ENCODE measurements at places on chromosomes 12 and 14.

GRCh38 chr14:82872494-82872893 is 1338.8 kb upstream of the SEL1L start:
- DNase-seq, result no peak

GRCh38 chr14:104361921-104362681 is 217.5 kb upstream of the C14orf180 start:
- DNase-seq, result no peak

DNA sequence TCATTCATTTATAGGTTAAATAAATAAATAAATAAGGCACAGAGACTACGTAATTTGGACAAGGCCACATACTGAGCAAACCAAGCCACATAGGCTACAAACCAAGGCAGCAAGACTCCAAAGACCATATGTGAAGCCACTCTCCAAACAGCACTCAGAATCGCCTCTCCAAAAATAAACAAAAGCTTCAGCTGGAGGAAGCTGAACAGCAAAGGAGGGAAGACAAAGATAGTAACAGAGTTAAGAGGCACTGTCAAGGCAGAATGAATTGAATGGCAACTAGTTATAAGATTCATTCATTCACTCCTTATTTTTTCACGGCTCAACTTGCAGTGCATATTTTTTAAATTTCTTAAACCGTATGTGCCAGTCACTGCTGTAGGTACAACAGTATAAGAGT is 200.5 kb upstream of the GRIP1 start:
- peak; percentile 57 for DNase-seq

GRCh38 chr12:124057691-124058090 is 84.7 kb downstream of the ZNF664 start:
- no peak for DNase-seq

GRCh38 chr14:89678768-89679167 is 261.7 kb upstream of the FOXN3 start:
- no peak for DNase-seq

DNA sequence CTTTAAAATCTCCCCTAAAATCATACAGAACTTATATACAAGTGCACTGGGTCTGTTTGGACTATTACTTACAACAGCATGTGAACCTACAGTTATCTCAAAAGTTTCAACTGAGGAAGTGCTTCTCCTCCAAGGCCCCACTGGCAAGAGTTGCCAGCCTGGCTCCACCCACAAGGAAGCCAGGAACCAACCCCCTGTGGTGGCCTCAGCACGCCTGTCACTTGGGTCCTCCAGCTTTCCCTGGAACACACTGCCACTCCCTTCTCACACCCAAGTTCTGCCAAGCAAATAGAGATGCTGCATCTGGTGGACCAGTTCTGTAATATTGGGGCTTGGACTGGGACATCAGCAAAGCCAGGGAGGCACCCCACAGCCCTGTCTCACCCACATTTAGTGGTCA is 115.4 kb downstream of the GCH1 start:
- DNase-seq, result no peak

DNA sequence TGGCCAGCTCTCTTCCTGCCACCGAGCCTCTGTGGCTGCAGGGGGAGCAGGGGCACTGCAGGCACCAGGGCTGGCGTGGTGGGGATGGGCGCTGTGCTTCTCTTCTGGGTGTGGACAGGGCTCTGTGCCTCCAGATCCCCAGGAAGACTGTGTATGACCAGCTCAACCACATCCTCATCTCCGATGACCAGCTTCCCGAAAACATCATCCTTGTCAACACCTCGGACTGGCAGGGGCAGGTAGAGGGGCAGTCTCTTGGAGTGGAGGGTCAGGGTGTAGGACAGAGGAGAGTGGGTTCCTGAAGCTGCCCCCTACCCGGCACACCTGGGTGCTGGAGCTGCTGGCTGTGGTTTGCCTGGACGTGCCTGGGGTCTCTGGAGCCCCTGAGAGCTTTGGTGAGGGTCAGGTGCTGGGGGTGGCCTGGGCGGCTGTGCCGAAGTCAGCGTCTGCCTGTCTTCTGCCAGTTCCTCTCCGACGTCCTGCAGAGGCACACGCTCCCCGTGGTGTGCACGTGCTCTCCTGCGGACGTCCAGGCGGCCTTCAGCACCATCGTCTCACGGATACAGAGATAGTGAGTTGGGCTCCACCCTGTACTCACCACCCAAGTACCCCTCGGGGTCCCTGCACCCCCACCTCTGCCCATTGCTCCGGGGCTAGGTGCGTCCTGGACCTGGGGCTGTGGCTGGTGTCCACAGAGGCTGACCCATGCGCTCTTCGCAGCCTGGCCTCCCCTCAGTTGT is 15.8 kb upstream of the TEX22 start:
- DNase-seq, result no peak

- DNase-seq, result peak; percentile 83
Observed at GRCh38 chr14:52551696-52552062, 626 bp downstream of the TXNDC16 start.

GRCh38 chr12:50546441-50547318 is 41.9 kb downstream of the DIP2B start:
- DNase-seq, result no peak

- DNase-seq, result peak; percentile 96
Observed at GRCh38 chr12:51025836-51026638, at the start of gene SLC11A2. SLC11A2 (minus strand) TSS chr12:51026384; CDS start chr12:51010728, 15,656 bp downstream.

DNA sequence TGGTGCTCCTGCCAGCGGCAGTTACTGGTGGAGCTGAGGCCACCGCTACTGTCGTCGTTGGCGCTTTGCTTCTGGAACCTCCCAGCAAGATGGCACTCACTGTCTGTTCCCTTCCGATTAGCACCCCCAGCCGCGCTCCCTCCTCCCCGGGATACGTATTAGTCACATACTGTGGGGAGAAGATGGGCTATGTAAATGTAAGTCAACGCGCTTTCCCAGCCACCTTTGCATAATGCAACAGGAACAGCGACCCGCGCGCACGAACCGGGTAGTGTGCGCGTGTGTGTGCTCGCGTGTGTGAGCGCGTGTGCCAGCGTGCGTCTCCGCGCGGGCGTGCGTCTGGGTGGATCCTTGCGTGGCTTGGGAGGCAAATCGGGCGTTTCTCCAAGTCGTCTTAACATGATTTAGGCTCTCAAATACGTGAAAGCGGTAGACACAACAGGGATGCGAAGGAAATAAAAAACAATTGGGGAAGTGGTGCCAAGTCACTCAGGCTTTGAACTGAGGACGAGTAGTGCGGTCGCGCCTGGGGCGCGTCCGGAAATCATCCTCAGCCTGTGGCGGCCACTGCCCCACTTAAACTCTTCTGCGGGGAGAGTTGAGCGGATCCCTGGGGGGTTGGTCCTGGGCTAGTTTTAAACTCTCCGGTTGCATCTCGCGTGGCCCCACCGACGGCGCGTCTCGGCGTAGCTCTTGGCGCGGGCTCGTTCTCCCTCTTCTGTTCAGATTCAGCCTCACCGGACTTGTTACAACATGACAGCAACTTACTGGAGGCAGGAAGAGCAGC is 1.8 kb downstream of the FLRT2 start:
- DNase-seq, result no peak

DNA sequence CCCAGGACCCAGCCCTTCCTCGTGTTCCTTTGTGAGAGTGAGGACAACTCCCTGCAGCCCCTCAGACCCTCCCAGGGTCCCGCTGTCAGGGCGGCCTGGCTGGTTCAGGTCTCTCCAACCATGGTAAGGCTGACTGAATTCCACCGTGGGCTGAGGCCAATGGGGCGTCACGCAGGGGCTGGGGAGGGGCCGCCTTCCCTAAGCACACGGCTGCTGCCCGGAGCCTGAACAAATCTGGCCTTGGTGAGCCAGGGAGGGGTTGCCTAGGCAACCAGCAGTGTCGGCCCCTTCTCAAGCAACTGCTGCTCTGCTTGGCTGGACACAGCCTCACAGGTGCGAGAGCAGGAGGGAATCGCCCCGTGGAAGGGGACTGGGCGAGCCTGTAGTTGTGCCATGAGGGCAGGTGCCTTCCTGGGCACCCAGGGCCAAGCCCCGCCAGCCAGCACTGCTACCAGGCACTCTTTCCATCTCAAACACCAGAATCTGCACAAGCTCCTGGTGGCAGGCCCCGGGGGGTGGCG is 37.0 kb upstream of the GALNT9 start:
- no peak for DNase-seq

DNA sequence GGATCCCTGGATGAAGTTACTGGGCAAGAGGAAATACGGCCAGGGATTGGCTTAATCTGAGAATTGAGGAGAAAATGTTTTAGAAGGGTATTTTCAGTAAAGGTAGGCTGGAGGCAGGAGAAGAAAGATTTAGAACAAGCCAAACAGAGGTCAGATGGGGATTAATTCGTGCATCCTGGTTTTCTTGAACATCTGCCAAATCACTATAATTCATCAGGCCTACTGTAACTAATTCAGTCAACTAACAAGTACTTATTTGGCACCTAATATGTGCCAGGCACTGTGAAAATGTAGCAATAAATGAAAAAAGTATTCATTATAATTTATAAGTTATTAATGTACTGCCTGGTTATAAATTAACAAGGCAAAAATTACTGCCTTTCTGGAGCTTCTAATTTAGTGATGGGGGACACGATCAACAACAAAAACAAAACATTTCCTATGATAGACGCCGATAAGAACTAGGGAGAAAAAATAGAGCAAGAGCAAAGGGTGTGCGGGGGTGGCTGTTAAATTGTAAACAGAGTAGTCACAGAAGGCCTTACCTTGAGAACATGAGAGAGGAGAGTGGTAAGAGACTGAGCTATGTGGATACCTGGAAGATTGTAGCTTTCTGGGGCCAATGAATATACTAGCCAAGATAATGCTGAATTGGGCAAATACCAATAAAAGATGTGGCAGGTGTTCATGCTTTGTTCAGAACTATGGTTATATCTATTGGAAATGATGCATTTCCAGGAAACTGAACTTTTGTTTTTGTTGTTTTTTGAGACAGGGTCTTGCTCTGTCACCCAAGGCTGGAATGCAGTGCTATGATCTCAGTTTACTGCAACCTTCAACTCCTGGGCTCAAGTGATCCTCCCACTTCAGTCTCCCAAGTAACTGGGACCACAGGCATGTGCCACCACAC is 34.0 kb downstream of the DUSP16 start:
- no peak for DNase-seq

GRCh38 chr12:11650286-11651281 is 1.1 kb downstream of the ETV6 start:
- DNase-seq, result no peak

DNA sequence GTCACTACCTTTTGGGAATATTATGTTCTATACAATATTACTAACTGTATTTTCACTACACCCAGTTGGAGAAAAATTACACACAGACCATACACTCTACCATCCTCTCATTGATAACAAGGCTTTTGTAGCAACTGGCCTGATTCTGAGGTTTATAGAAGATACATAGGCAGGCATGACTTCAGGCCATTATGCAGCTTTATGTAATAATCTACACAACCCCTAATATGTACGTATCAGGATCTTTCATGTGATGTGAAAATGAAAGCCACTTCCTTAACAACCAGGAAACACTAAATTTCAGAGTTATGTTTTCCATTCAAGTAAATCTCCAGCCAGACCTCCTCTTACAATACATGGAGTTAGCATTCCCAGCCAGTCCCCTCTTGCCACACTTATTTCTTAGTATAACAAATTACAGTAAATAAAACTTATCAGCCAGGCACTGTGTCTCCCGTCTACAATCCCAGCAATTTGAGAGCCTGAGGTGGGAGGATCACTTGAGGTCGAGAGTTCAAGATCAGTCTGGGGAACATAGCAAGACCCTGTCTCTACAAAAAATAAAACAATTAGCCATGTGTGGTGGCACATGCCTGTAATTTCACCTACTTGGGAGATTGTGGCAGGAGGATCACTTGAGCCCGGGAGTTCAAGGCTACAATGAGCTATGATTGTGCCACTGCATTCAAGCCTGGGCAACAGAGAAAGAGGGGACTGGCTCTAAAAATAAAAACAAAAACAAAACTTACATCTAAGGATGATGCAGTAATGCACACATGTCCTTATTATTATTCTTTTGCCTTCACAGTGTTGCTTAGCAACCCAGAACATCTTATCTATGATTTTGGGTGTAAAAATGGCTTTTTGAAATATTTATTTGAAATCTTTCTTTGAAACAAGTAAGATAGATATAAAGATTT is 10.4 kb upstream of the OSBPL8 start:
- no peak for DNase-seq
